ENCODE measurements at places on chromosomes 4 and X. TPM values are rescaled to one million over a fixed set of nuclear protein-coding genes. Genes with fewer than 3 reads are reported as not detected.

DNA sequence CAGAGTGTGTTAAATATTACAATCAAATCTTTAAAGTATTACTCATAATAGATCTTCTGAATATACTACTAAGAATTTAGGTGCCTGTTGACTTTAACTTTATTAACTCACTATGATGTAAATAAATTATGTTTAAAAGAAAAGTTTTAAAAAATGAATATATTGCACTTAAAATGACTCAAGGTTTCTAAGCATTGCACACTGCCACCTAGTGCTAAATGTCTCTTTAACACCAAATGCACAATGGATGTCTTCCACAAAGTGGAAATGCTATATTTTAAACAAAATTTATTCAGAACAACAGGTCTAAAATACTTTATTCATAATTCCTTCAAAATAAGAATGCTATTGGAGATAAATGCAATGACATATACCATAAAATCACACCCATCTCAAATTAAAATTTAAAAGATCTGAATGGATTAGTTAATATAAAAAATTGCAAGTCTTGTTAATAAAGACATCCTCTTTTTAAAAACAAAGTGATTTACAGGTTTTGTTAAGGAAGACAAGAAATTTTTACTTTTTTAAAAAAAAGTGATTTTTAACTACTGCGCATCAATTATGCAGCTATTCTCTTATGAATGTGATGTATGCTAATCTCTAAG lies 5.5 kb downstream of the INPP4B start:
- no peak for DNase-seq

DNA sequence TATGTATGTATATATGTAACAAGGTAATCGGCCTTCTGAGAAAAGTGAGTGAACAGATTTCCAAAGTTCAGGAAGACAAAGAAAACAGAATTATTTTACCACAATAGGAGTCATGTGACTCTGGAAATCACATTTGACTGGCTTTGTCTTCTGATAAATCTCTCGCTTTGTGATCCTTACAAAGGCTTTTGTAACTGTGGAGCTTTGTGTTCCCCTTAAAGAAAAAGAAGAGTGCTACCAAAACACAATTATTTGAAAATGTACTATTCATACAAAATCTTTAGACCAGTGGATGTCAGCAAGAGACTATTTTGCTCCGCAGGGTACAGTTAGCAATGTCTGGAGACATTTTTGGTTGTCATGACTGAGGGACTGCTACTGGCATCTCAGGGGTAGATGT lies 238.8 kb downstream of the LDB2 start:
- no peak for DNase-seq

The TECRL gene
- polyA plus RNA-seq = not detected

DNA sequence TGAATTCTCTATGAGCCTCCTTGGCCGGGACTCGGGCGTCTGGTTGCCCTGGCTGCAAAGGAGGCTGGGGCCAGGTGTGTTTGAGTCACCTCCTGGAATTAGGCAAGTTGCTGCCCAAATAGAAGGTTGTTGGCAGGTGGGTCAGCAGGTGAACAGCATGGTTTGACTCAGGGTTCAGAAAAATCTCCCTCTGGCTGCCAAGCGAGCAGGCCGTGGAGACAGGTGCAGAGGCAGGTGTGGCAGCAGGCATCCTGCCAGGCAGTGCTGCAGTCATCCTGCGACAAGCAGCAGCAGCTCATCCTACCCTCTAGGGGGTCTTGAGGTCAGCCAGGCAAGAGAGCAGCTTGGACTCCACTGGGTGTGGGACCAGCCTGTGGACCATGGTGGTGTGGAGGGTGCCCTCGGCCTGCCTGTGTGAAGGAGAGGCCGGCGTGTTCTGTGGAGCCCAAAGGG lies 8.2 kb downstream of the MSANTD1 start:
- no peak for DNase-seq

GRCh38 chr4:176824645-176825366 lies 32.1 kb upstream of the VEGFC start:
- no peak for DNase-seq

GRCh38 chrX:78064152-78064551 lies 39.9 kb upstream of the PGK1 start:
- no peak for DNase-seq

DNA sequence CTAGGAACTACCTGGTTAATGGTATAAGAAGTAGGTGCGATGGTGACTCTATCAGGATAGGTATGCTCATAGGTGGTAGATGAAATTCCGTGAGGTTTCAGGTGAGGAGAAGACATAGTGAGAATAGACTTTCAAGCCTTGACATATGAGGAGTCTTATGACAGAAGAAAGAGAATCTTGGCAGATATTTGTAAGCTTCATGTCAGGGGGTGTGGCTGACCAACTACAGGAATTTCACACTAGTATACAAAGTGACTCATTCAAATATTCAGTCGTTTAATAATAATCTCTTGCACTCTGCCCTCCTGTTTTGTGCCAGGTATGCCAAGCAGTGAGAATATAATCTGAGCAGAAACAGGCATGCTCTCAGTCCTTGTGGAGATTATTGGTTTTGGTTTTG lies 22.8 kb downstream of the PACRGL start:
- DNase-seq = no peak

The F11 gene
- polyA plus RNA-seq = 2.0 TPM

The MAGEA10 gene
- not detected for polyA plus RNA-seq

DNA sequence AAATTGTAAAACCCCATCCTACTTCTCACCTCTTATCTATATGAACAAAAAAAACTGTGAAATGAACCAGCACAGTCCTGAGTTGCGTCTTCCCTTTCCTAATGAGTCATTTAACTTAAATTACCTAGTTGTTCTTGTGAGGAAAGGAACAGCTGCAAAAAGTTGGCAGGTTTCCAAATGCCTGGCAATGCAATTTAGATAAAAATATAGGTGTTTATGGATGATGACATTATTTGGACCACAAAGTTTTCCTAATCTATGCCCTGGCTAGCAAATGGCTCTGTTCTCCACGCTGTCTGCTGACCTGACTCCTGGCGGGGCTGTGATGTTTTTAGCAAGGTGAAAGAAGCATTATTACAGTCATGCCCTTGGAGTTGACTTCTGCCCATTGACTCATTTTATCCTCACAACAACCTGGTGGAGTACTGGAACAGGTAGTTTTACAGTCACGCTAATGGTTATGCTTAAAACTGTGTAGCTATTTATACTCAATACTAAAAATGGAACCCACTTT lies 29.8 kb upstream of the RELL1 start:
- no peak for DNase-seq

- no peak for DNase-seq
Measured at GRCh38 chr4:71711044-71711984, 72.6 kb downstream of the GC start.

GRCh38 chr4:18106620-18107019 lies 85.1 kb upstream of the LCORL start:
- DNase-seq = no peak

DNA sequence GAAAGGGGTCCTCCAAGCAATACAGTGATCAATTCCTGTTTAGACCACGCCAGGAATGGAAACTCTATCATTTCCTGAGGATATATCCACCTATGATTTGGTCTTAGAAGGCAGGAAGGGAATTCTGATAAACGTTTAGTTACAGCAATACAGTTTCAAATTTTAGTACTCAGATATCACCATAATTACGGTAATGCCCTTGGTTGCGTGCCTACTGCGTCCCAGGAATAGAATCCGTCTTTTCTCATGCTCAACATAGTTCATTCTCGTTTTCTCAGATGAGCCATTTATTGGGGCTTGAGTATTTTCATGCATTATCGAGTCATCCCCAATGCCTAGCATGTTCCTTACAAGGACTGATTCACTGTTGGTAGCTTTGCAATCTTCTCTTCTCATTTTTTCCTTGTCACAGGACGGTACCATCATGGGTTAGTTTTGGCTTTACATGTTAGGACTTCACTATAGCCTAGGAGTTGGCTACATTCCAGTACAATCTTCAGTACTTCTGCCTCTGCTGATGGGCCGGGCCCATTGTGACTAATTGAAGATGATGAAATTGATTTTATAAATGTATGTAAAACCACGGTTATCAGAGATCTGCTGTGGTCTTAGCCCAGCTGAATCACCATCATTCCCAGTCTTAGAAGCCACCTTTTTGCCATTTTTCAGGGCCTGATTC lies 4.4 kb upstream of the PRKX start:
- no peak for DNase-seq

The TRIM61 gene
- 2.4 TPM for polyA plus RNA-seq

The WAS gene
- polyA plus RNA-seq = 3.2 TPM

- DNase-seq = no peak
Measured at GRCh38 chr4:146132445-146132844, 43.1 kb upstream of the LSM6 start.

- DNase-seq = no peak
Measured at GRCh38 chr4:1246901-1247863, 1.7 kb downstream of the CTBP1 start.

DNA sequence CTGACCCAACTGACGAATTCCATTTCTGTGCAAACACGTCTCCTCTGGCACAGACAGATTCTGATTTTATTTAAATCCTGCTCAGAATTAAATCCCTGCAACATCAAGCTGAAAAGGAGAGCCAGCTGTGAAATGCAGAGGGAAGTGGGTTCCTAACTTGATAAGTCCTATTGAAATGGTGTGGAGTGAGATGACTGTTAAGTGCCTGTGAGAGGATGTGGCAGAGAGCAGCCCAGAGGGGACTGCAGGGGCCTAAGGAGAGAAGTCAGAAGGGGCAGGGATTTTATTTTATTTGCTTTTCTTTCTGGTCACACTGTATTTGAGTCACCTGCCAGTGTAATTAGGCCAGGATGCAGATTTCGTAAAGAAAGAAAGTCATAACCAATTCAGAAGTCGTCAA lies 277.4 kb downstream of the NKX6-1 start:
- no peak for DNase-seq

- DNase-seq = no peak
Measured at GRCh38 chr4:31575504-31575903, 855.3 kb downstream of the PCDH7 start.

The CLIC2 gene
- polyA plus RNA-seq = 2.9 TPM

DNA sequence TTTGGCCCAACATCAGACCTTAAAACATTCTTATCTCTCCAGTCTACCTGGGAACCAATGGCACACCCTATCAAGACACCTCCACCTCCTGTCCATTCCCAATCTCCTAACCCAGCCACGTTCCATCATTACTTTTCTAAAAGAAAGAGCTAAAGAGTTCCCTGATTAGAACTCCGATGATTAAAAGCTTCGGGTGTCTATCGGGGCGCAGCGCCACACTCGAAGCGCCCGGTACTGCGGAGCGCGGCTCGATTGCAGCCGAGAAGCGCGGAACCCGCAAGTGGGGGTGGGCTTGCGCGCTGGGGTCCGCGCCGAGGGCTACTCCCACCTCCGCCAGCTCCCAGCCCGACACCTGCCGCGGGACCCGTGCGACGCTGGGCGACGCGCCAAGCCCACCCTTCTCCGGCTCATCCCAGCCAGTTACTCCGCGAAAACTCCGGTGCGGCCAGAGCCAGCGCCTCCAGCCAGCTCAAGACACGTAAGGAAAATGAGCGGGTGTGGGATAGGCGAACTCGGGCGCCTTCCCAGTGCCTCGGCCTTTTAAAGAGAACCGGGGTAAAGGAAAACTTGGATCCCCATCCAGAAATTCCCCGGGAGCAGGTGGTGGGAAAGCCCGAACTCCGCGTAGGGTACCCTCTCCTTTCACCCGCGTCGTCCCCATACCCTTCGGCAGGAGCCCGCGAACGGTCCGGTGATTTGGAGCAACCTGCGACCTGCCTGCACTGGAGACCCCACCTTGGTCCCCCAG lies 593 bp downstream of the NPY1R start:
- no peak for DNase-seq

The NIPAL1 gene
- polyA plus RNA-seq = 12.2 TPM

DNA sequence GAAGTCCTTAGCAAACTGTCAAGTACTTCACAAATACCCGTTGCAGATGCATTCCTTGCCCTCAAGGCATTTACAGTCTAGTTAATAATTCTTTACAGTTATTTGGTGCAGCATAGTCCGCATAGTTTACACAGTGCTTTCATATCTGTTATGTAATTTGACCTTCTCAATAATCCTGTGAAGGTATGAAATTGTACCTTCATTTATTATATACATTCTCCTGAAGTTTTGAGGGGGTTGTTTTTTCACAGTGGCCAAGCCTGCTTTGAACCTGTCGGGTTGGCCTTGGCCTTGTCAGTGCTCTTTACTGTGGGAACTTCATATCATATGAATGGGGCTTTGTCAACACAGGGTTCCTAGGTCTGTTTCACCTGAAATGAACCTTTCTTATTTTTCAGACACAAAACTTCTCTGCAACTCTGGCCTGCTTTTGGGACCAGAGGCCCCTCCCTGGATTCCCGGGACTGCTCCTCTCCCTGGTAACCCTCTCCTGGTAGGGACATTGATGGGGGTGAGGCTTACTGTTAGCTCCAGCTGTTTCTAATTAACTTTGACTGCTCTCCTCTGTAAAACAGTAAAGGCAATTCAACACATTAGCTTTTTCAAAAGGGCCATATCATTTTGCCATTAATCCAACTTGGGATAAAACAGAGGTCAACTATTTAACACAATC lies 9.1 kb downstream of the IGFBP7 start:
- DNase-seq = no peak

GRCh38 chrX:118108304-118108703 lies 8.3 kb downstream of the KLHL13 start:
- DNase-seq = no peak

The ARSJ gene
- 15.3 TPM for polyA plus RNA-seq

DNA sequence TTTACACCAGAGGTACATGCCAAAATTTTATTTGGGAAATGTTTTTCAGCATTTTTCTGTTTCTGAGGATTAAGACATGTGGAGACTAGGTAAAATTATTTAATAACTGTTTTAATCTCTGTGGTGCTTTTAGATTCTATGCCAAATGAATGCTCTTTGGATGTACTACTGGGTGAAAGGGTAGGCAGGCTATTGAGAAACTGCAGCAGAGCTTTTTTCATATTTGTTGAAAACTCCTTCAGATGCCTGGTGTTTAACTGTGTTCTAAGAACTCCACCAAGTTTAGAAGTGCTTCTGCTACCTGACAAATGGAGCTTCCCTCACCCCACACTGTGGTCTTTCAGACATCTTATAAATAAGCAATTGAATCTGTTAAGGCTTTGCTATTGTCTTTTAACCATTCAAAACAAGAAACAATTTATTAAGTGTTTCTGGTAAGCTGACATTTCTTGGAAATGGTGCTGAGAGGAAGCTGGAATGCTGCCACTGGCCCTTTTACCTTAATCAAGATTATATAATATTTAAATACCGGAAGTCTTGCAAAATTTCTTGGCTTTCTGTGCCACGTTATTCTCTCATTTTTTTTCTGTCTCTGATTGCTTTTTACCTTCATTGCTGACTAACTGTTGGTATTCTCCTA lies 51.2 kb upstream of the CYSLTR1 start:
- no peak for DNase-seq

DNA sequence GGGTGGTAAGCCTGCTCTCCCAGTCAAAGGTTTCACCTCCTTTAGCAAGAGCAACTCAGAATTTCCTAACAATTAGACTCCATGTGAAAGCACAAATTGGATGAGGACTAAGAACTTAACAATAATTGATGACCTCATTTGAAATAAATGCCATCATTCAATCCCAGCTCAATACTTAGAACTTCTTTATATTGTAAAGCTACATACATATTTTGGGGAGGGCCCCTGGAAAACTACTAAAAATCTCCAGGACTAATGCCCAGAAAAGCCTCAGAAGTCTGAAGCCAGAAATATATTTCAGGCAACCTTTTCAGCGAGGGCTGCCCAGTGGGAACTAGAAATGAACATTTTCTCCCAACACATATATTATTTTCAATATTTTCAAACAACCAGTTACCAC lies 38.1 kb downstream of the AMOT start:
- no peak for DNase-seq

GRCh38 chr4:187995322-187996207 lies at the start of gene ZFP42:
ZFP42 (plus strand) TSS chr4:187995771; CDS start chr4:188002808, 7,037 bp downstream.
- DNase-seq = no peak

The EFNB1 gene
- 101 TPM for polyA plus RNA-seq

GRCh38 chr4:41613386-41613785 lies 75.4 kb downstream of the LIMCH1 start:
- DNase-seq = no peak
